ENCODE measurements at places on chromosomes 3 and 15.

- DNase-seq, result no peak
Measured at GRCh38 chr3:65723985-65724384, 314.7 kb downstream of the MAGI1 start.

DNA sequence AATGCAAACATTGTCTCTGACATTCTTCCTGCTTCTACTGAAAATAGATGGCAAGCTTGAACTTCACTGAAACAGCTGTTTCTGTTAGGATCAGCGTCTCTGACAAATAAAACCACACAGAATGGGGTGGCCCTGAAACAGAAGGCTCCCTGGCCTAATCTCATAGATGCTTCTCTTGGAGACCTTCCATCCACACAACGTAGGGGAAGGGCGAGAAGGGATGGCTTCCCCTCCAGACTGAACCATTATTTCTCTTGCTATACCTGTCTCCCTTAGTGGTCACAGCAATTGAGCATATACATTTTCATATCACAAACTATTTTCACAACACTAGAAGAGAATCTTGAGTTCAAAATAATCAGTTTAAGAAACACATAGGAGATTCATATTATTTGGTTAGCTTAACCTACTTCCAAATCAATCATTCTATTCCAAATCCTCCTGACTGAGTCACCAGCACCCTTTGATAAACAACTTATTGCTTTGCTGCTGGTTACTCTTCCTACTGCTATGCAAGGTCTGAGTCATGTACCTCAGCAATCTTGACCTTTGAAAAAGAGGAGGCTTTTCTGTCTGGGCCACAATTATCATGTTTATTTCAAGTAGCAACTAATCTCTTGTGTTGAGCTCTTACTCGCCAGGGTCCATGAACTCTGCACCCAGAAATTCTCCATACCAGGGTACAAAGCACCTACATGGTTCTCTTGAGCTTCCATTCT is 45.5 kb downstream of the CBLB start:
- peak; percentile 39 for DNase-seq

DNA sequence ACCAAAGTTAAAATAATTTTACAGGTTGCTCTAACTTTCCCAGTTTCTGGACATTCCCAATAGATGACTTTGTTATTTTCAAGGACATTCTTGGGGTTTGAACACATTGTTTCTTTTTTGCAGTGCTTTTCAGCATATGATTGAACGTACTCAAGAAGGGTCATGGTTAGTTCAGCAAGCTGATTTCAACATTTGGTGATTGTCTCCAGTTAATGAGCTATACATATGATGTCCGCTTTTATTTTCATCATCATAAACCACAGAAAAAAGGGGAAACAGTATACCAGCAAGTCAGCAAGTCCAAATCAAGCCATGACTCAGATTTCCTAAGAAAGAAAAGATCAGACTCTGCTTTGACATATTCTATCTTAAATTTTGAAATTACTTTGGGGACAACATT is 69.4 kb downstream of the B3GALNT1 start:
- no peak for DNase-seq

GRCh38 chr15:101060576-101061551 is 141.7 kb downstream of the LRRK1 start:
- no peak for DNase-seq

GRCh38 chr3:63478990-63479660 is 173.3 kb upstream of the SNTN start:
- no peak for DNase-seq

- DNase-seq, result no peak
Measured at GRCh38 chr15:101255051-101255395, 3.2 kb upstream of the CHSY1 start.

DNA sequence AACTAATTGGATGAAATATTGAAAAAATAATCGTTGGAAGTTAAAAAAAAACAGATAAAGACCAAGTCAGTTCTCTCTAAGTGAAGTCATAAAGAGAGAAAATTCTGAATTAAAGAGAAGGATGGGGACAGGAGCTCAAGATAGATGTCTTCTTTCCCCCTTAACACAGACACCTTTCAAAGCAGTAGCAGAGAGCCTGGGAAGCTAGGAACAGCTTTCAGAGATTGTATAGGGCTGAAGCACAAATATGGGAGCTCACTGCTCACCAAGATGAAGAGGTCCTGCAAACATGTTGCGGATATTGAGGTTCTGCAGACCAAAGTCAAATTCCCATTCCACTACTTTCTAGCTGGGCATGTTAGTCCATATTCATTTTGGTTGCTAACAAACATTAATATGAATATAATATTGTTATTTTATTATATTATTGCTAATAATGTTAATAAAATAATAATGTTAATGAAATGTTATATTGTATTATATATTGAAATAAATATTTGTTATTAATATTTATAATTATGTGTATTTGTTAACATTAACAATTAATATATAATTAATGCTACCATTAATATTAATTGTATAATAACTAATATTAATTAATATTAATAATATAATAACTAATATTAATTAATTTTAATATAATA is 319.1 kb downstream of the OXSM start:
- no peak for DNase-seq

- no peak for DNase-seq
Measured at GRCh38 chr3:137163241-137163871, 205.6 kb downstream of the IL20RB start.
